Kidney glomerular epithelial cell (primary cell): ENCODE measurements at places on chromosomes 4 and X.

DNA sequence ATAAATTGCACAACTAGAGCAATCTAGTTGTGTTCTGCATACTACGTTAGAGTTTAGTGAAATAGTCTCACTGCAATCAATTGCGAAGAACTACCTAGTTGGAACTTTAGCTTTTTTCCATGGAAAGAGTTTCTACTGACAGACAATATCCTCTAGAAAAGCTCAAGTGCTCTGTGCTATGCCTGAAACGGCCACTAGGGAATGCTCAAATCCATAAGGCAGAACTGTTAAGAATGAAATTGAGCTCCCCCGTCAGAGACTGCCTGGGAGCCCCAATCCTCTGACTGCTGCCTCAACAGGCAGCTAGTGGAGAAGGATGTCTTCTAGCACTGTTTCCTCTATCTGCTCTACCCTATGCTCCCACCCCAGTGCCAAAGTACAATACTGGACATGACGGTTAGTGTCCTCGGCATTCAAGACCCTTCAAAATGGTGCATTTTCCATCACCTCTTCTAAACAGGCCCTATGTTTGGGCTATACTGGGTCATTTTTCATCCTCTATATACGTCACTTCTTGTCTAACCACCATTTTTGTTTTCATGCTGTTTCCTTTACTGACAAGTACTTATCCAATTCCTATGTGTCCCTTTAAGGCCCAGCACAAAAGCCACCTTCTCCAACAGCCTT, 35.3 kb downstream of the FRMD7 start:
- DNase-seq: no peak

GRCh38 chr4:19293080-19293479, 958.6 kb upstream of the SLIT2 start:
- DNase-seq: no peak

DNA sequence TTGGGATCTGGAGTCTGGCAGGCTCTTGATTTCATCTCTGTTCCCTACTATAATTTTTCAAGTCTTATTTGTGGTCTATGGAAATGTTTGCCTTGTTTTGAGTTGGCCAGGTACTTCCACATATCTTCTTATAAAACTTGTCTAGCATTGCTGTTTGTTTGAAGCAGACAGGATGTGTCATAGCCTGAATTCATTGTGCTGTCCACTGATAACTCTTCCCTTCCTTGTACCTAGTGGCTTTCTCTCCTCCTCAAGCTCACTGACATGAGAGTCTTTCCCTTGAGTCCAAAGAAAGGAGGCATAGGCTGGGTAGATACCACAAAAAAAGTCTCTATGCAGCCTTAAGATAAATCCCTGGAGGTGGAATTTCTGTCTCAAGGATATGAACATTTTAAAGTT, 59.2 kb upstream of the FAM241A start:
- no peak for DNase-seq

- DNase-seq: peak; percentile 90
These were observed 28.2 kb downstream of the ANXA5 start for GRCh38 chr4:121668368-121669162.

- DNase-seq: peak; percentile 96
These were observed 222.1 kb upstream of the RPL34 start for GRCh38 chr4:108398316-108398715.

- no peak for DNase-seq
These were observed 30.1 kb downstream of the RASSF6 start for GRCh38 chr4:73589887-73590801.

- DNase-seq: no peak
These were observed 16.4 kb downstream of the TMEM31 start for GRCh38 chrX:103727115-103727514.

- DNase-seq: no peak
These were observed 31.0 kb upstream of the HTRA3 start for GRCh38 chr4:8238515-8239053.

- peak; percentile 96 for DNase-seq
These were observed 1.3 kb upstream of the TMEM154 start for GRCh38 chr4:152680988-152681603.

DNA sequence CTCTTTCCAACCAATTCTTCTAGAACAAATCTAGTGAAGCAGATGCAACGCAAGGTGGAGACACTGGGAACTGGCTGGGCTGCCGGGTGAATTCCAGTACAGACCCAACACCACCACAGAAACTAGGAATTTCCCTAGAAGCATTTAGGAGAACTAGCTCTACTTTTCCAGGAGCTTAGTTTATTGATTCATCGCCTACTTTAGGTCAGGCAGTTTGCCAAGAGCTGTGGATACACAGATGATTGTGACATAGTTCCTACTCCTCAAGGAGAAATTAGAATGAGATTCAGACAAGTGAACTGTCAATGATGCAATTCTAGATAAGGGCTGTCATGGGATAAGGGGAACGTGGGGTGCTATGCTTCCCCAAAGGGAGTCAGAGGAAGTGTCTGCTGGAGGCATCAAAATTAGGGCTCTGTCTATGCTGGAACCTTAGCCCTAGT, 350.0 kb downstream of the CAMK2D start:
- DNase-seq: peak; percentile 50

DNA sequence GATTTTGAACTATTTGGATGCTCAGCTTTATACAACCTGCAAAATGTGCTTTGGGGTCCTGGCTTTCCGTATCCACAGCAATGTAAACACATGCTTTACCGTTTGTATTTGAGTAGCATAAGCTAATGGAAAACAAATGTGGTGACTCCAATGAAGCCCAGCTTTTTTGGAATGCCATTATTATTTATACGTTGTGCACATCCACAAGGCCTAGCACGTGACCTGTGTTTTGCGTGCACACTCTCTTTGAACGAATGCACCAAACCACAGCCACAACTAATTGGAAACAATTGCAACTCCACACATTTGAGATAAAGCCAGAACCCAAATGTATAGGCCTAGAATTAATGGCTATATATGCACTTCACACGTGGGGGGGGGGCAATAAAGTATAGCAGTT, 189.5 kb upstream of the GPC4 start:
- no peak for DNase-seq

DNA sequence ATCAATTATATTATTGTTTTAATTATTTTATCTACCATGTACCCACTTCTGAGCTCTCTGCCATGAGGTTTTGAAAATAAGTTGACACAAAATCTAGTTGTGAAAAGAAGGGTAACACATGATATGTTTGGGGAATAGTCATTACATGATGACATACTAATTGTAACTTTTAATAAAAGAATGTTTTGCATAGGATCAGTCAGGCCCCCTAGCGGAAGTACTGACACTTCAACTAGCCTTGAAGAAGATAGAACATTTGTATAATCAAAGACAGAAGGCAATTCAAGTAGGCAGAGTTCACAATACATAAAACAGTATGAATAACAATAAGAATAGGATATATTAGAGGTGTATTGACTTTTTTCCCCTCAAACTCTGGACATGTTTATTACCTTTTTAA, 1191.0 kb upstream of the AGA start:
- no peak for DNase-seq

- DNase-seq: no peak
These were observed 1.7 kb upstream of the PPP2R2C start for GRCh38 chr4:6474053-6474568.

DNA sequence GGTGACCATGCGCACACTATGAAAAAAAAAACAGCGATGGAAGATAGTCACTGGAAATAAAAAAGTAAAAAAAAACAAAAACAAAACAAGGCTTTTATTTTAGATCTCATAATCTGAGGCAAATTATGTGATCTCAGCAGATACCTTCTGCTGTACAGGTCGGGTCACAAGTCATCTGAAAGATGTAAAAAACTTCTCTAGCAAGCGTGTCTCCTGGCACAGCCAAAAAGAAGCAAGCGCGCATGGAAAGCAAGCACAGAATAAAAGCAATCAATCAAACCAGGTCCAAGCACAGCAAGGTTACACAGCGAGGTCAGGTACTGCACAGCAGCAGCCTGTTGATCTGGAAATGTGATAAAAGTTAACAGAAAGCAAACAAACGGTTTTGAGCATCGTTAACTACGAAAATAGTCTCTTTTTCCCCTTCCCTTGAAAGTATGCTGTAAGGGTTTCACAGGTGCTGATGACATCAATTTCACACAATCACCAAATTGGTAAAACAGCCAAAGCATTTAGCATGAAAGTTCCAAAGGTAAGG, 79.3 kb upstream of the MTNR1A start:
- DNase-seq: peak; percentile 13

DNA sequence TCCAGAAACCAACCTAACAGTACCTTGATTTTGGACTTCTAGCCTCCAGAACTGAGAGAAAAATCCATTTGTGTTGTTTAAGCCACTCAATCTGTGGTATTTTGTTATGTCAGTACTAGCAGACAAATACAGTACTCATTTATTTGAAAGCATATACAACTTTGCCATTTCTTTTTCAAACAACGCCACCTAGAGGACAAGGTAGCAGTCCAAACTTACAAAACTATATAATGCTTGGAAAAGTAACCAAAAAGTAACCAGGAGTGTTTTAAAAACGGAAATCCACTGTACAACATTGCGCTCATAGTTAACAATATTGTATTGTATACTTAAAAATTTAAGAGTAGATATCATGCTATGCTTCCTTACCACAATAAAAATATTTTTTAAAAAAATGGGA, 37.0 kb upstream of the FGF13 start:
- peak; percentile 19 for DNase-seq

DNA sequence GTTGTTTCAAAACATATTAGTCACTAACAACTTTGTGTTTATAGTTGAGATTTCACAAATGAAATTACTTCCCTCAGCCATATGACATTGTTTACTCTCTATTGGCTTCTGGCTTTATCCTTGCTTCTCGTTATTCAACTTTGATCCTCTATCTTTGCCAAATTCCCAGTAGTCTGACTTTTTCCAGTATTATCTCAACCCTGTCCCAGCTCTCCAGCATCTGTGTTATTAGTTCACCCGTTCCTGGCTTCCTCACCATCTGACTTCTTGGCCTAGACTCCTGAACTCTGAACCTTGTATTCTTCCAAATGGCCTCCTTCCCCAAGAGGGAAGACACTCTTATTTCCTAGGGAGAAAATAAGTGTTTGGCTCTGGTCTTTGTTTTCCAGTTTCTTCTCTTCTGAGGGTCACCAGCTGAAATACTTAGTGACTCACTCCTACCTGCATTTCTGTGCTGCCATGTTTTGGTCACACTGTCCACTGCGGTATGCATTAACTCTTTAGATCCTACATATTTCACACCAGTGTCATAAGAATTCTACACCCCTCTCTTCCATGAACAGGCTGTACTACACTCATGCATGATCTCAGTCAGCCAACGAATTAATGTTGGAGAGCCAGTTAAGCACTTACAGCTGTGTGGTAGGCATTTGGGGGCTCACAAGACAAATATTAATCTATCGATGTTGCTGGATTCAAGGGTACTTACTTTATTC, 17.0 kb upstream of the ARHGAP24 start:
- no peak for DNase-seq

- DNase-seq: no peak
These were observed 185.1 kb downstream of the PDHA2 start for GRCh38 chr4:96025011-96025410.

DNA sequence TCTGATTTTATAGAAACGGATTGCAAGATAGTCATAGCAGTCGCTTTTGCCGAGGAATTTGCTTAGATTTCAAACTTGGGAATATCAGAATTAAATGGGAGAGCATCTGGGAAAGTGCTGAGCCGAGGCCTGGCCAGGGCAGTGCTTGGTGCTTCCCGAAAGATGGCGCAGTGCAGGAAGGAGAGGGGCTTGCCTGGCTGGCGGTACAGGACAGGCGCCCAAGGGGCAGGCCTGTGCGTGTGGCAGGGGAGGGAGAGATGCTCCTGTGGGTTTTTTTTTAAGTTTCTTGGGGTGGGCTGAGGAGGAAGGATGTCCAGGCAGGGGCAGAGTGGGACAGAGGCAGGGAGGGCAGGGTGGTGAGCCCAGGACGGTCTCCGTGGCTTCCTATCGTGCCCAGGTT, 241.1 kb downstream of the AFAP1 start:
- no peak for DNase-seq

- DNase-seq: no peak
These were observed 1.2 kb upstream of the TREX2 start for GRCh38 chrX:153446950-153447580.

DNA sequence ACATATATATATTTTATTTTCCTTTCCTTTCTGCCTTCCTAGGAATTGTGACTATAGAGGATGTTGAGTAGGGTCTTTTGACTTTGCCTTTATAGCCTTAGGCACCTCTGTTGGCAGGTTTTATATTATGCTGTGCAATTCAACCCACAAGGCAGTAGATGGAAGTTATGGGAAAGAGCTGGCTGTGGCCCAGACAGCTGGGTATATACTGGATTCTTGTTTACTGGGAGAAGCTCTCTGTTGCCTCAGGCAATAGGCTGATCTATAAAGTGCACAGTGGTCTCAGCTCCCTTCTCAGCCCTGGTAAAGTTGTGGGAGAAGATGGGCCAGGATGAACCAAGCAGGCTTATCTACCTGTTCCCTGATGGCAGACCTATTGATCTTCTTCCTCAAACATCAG, 342.0 kb downstream of the GBA3 start:
- DNase-seq: no peak

DNA sequence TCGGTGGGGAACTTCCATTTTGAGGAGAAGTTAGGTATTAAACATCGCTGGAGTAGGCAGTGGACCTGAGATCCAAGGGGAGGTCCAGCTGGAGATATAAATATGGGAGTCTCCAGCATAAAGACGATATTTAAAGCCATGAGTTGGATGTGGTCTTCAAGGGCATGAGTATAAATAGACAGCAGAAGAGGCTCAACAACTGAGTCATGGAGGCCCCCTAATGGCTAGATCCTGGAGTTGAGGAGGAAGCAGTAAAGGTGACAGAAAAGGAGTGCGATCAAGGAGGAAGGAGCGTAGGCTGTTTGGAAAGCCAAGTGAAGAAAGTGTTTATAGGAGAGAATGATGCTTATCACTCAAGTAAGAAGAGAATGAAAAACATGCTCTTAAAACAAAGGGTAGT, 18.1 kb upstream of the APBB2 start:
- no peak for DNase-seq

GRCh38 chr4:2812612-2813354, 19.9 kb downstream of the SH3BP2 start:
- DNase-seq: no peak

GRCh38 chr4:48254381-48255071, 15.1 kb downstream of the TEC start:
- no peak for DNase-seq

GRCh38 chrX:38233891-38234667, 13.4 kb upstream of the SRPX start:
- DNase-seq: no peak

DNA sequence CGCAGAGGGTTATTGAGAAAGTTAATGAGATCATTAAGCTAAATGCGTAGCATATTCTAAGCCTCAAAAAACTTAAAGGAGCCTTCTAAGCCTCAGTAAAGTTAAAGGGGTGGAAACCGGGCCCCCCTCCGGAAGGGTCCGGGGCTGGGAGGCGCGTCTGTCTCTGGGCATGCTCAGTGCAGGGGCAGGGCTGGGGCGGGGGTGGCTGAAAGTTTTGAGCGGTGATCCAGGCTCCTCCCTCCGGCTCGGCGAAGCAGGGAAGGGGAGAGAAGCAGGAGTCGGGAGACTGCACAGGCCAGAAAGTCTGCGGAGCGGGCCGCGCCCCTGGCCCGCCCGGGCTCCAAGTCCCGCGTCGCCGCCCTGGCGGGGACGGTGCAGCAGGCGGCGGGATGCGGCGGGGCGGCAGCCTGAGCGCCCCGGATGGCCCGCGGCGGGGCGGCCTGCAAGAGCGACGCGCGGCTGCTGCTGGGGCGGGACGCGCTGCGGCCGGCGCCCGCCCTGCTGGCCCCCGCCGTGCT, at the start of gene EVC:
TSS of gene EVC (plus strand) at position 241 of the 518 bp plus-strand sequence. CDS start at position 421, 180 bp downstream.
- DNase-seq: peak; percentile 68
